Activated CD4-positive, alpha-beta T cell treated with anti-CD3 and anti-CD28 coated beads, Interleukin-10, Interleukin-2, amounts not matched to agents 100 ng/mL and 50 ng/mL, durations not matched to agents 16 hours and 8 hours (primary cell): ENCODE measurements at places on chromosomes 2 and 18.

DNA sequence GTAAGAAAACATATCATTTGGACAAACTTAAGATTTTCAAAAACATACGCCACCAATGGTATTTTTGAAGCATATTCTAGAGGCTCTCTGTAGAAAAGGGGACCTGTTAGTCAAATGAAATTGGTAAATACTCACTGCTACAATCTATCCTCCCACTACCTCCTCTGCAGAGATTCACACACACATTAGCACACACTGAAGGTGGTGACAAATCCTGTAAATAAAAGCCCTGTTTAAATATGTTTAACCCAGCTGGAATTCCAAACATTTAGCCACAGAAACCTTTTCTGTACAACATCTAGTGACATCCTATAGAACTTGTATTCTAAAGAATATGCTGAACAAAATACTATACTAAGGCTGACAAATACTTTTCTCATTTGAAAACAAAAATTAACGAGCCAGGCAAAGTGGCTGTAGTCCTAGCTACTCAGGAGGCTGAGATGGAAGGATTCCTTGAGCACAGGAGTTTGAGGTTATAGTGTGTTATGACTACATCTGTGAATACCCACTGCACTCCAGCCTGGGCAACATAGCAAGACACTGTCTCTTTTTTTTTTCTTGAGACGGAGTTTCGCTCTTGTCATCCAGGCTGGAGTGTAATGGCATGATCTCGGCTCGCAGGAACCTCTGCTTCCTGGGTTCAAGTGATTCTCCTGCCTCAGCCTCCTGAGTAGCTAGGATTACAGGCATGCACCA lies 25.9 kb downstream of the ALS2 start:
- DNase-seq, result no peak

DNA sequence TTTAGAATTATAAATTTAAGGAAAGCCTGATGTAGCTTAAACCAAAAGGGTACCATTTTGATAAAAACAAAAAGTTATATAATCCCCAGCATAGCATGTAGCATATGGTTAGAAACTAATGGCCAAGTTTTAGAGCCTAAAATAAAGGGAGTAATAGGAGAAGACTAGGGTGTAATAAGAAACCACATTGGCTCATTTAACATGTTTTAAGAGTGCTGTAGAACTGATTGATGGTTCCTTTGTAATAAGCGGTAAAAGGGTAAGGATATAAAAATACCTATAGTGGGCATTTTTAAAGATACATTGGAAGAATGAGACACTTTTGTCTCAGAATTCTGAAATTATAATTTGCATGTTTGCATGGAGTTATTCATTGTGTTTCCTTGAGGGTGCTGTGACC lies 1.9 kb downstream of the PSMA8 start:
- DNase-seq, result no peak

DNA sequence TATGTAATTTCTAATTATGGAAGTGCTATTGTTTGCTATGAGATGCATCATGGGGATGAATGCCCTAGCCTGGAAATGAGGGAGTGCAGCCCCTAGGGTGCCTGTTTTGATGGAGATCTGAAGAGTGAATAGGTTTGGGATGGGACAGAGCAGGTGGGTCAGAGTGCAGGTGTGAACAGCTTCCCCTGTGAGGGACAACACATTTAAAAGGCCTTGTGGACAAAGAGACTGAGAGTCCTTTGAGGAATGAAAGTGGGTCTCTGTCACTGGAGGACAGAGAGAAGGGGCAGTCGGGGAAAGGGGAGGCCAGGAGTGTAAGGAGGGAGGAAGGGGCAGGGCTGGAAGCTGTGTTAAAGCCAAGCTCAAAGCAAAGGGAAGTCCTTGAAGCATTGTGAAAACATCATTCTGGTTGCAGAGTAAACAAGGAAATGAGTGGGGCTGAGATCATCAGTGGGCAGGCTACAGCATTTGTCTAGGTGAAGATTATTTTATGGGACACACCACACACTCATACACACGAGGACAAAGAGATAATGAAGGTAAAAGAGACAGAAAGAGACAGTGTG lies 877.6 kb downstream of the SLC4A3 start:
- DNase-seq, result no peak

DNA sequence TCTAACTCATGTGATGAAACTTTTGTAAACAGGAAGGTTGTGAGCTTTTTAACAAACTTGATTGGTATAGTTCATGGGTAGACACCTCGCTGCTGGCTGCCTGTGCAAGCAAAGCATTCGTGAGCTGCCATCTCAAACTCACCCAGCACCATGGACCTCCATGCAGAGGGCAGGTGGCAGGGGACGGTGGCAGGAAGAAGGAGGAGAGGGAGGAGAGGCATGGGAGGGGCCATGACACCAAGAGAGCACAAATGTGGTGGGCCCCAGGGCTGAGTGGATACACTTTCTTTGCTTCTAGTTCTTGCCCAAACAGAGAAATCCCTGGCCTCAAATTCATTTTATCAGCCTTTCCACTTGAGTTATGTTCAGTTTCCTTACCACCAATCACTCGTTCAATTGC lies 29.1 kb downstream of the AFG3L2 start:
- DNase-seq, result no peak

- DNase-seq, result no peak
Measured at GRCh38 chr2:225510796-225511195, 111.3 kb downstream of the NYAP2 start.

DNA sequence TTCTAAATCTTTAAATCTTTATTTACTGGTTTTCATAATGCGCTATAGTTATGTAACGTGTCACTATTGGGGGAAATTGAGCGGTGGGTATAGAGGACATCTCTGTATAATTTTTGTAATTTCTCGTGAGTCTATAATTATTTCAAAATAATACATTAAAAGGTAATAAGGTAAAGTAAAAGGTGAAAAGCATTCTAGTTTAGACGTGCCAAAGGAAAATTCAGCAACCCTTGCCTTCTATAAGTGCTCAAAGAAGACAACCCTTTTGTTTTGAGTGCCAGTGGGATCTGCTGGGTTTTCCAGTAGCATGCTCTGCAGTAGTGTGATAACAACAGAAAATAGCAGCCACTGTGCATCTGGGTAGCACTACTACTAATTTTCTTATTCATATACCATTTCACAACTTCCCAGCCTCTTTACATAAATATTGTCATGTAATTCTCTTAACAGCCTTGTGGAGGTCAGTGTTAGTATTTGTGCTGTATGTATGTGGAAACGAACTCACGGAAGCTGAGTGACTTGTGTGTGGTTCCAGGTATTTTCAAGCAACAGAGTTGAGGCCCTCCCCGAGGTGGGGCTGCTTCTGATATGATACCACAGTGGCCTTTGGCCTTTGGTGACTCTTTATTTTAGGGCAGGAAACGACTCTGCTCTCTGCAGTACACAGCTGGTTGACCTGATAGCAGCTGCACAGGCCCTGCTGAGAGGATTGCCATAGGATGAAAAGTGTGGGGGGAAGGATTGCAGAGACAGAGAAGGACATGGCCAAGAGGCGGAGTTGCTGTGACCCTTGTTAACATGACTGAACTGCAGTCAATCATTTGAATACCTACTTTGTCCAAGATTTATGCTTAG lies 104.5 kb downstream of the TDRD15 start:
- no peak for DNase-seq

- no peak for DNase-seq
Measured at GRCh38 chr18:57925706-57926105, 118.3 kb upstream of the NEDD4L start.

- no peak for DNase-seq
Measured at GRCh38 chr2:71513721-71514120, 60.4 kb downstream of the DYSF start.

GRCh38 chr18:32607816-32608215 lies 137.1 kb upstream of the GAREM1 start:
- DNase-seq, result no peak
